ENCODE measurements at places on chromosomes 3 and 15.

DNA sequence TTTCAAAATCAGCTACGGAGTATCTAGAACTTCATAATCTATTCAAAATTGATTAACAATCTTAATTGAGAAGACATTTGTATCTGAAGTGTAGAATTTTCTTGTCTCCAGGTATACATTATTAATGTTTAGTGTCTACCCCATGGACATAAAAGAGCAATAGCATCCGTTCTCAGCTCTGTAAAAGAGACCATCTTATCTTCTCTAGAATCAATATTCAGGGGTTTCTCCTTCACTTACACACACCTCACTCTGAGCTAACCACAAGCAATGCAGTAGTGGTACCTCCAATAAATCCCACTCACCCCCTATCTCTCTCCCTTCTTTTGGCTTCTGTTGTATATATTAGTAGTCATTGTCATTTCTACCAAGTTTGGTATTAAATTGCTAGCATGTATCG lies 16.2 kb downstream of the MBNL1 start:
- DNase-seq = no peak

GRCh38 chr15:101035611-101036010 lies 116.5 kb downstream of the LRRK1 start:
- no peak for DNase-seq

DNA sequence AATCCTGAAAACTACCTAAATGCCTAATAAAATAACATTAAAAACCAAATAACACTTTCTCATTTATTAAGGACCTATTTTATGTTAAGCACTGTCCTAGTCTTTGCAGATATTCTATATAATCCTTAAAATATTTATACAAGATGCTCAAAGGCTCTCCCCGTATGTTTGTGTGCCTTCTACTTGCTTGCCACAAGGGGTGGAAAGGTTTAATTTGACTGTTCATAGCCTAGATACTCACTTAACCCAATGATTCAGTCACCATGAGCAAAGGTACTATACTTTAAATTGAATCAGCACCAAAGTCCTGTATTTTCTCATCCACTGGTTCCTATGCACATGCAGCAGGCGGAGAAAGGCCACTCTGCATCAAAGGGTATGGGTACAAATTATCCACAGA lies 32.0 kb downstream of the LSAMP start:
- no peak for DNase-seq

DNA sequence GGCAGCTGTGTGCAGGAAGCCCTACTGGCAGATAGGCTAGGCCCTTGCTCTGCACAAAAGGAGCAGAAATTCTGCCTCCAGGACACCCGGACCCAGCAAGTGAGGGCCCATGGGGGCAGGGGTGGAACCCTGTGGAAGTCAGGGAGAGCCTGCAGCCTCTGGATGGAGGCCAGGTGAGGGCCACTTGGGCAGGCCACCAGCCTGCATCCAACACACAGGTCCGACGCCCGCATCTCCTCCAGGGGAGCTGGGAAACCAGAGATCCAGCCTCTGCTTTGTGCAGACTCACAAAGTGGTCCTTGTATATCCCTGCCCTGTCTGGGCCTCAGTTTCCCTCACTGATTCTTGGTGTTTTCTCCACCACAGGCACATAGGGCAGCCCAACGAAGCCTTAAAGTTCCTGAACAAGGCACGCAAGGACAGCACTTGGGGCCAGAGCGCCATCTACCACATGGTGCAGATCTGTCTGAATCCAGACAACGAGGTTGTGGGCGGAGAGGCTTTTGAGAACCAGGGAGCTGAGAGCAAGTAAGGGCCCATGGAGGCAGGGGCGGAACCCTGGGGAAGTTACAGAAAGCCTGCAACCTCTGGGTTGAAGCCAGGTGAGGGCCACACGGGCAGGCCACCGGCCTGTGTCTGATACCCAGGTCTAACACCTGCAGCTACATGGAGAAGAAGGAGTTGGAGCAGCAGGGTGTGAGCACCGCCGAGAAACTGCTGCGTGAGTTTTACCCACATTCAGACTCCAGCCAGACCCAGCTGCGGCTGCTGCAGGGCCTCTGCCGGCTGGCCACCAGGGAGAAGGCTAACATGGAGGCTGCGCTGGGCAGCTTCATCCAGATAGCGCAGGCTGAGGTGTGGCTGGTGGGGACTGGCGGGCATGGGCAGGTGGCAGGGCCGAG lies 16.6 kb downstream of the CSRNP1 start:
- DNase-seq = no peak

- DNase-seq = no peak
Observed at GRCh38 chr3:127518456-127519081, 72.0 kb downstream of the TPRA1 start.

DNA sequence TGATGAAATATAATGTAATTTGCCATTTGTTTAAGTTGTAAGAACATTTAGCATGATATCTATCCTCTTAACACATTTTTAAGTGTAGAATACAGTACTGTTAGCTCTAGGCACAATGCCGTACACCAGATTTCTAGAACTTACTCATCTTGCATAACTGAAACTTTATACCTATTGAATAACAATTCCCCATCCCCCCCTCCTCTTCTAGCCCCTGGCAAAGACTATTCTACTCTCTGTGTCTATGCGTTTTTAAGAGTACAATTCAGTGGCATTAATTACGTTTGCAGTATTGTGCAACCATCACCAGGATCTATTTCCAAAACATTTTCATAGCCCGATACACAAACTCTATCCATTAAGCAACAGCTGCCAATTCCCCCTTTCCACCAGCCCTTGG lies 261.7 kb downstream of the PLOD2 start:
- DNase-seq = no peak

DNA sequence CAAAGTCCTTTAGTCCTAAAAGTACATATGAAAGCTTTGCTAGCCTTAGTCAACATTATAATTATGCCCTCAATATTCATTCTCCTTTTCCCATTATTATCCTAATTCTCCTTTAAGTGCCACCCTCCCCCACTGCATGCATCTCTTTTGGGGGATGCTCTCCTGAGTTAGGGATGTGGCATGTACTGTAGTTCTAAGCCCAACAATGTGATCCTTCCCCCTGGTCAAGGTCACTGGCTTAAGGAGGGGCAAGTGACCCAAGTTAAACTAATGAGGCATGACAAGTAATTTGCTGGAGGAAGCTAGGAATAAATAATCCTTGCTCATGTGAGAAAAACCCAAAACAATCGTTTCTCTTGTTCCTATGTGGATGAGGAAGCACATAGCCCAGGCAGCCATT lies 343.9 kb upstream of the SUCLG2 start:
- DNase-seq = no peak

DNA sequence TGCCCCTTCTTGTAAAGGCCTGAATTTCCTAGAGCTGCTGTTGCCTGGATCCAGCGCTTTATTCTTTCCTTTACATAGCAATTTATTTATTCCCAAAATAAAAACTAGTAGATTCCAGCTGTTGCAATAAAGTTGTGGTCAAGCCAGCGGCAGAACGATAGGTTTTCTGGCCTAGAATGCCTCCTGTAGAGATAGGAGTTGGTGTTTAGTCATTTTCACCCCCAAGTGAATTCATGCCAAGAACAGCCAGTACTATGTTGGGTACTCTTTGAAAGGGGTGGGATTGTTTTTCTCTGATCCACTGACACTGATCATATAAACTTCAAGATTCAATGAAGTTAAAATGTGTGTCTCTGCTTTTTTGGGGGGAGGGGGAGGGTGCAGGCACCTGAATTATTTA lies 69.7 kb downstream of the KLHL25 start:
- DNase-seq = no peak

DNA sequence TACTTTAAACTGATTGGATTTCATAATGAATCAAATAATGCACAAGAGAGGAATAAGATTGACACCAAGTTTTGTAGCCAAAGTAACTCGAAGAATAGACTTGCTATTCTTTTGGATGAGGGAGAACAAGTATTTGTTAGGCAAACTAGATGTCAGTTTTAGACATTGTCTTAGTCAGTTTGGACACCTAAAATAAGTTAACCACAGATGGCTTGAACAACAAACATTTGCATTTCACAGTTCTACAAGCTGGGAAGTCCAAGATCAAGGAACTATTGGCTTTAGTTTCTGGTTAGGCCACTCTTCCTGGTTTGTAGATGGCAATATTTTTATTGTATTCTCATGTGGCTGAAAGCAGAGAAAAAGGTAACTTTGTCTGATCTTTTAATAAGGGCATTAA lies 61.3 kb upstream of the OSTN start:
- no peak for DNase-seq

- DNase-seq = no peak
Observed at GRCh38 chr3:37885814-37886213, 24.1 kb downstream of the CTDSPL start.

GRCh38 chr3:133441867-133442270 lies 42.0 kb downstream of the BFSP2 start:
- DNase-seq = no peak

- DNase-seq = no peak
Observed at GRCh38 chr3:156395961-156396710, 158.8 kb downstream of the SSR3 start.

GRCh38 chr15:69748576-69749185 lies 296.1 kb downstream of the RPLP1 start:
- DNase-seq = no peak

- DNase-seq = no peak
Observed at GRCh38 chr15:51969728-51970127, 1.9 kb downstream of the LEO1 start.

- no peak for DNase-seq
Observed at GRCh38 chr15:69807721-69808120, 290.0 kb downstream of the TLE3 start.

DNA sequence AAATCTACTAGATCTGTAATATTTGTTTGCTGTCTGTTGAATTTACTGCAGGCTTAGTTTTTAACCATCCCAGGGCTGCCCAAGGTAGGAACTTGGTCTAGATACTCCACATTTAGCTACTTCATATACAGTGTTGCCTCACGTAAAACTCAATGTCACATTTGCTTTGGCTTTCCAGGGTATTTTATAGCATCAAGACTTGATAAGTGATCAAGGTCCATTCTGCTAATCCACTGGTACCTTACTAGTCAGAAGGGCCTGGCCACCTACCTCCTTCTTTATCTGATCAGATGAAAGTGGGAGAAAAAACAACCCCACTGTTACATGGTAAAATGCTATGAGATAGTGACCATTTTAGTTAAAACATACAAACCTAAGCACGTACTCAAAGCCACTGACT lies 25.5 kb upstream of the GREM1 start:
- no peak for DNase-seq

- DNase-seq = no peak
Observed at GRCh38 chr3:134978658-134979057, 183.6 kb downstream of the EPHB1 start.

GRCh38 chr3:100709842-100710260 lies 557 bp downstream of the TFG start:
- peak; percentile 9 for DNase-seq

DNA sequence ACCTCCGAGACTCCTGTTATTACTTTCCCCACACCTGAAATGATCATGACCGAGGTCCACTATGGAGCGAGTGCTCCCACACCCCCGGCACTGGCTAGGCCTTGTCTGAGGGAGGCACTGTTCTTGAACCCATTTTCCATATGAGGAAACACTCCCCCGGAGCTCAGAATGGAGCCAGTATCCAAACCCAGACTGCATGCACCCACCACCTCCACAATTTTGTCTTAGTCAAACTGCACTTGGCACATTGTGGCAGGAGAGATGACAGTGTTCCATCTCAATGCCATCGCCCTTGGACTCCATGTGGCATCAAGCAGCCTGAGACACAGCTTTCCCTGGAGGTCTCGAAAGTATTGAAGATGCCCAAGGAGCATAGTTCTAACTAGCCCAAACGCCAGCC lies 154.1 kb downstream of the NUP210 start:
- DNase-seq = no peak

- no peak for DNase-seq
Observed at GRCh38 chr3:190617185-190617584, 103.3 kb downstream of the IL1RAP start.

DNA sequence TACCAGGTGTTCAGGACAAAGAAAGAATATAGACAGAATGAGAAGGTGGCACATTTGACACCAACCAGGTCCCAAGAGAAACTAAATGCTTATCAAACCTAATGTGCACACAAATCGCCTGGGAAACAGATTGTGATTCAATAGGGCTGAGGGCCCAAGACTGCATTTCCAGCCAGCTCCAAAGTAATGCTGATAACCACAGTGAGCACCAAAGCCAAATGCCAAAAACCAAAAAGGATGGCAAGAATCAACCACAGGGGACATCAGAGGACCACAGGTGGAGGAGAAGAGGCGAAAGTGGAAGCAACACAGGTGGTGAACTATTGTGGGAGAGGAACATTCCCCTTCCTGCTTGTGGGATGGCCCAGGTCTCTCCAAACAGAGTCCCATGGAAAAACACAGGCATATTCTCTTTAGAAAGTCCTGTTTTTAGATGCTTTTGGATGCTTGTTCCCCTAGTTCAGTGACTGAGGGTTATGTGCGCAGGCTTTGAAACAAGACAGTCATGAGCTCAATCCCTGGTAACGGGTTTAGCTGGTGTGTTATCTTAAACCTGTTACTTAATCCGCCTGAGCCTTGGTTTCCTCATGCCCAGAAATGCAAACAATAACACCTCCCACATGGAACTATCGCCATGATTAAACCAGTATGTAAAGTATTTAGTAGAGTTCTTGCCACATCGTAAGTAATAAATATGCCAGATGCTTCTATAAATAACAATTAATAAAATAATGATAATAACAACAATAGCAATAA lies 241.7 kb downstream of the ATP8B4 start:
- DNase-seq = no peak

- no peak for DNase-seq
Observed at GRCh38 chr3:33883951-33884561, 85.6 kb downstream of the PDCD6IP start.

DNA sequence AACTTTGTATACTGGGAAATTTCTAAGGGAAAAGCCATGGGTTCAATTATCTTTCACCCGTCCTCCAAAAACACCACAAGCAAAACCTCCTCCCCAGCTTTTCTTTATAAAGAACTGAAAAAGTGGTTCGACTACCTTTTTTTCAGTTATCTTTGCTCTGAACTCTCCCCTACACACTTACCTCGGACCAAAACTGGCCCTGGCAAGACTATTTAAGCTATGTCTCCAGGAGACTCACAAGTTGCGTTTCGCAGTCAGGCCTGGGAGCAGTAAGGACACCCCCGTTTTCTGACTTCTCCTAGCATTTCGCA lies 645 bp downstream of the COPS2 start:
- no peak for DNase-seq

All from T-helper 22 cell (primary cell).